Activated CD8-positive, alpha-beta memory T cell treated with anti-CD3 and anti-CD28 coated beads for 48 hours (primary cell): ENCODE measurements at places on chromosomes 2 and 18.

DNA sequence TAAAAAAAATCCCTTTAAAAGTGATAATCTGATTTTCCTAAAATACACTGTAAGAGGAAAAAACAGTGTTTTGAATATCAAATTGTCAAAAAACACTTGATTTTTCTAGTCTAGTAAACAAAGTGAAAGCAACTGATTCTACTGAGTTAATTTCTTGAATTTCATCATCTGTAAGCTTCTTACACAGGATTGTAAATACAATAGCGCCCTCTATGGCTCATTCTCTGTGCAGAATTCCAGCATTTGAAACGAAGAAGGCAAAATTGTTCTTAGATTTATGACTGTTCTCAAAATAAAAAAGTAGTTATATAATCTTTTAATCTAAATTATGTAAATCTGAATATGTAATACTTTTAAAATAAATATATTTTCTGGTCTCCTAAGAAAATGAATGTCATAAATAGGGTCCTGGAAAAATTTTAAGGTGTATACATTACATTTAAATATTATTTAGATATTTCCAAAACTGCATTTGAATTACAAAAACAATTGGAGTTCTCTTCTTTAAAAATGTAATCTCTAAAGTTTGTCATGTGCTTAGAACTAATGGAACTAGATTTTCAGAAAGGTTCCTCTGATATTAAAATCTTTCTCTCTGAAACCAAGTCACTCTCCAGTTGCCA, 176.9 kb upstream of the MC4R start:
- DNase-seq: no peak

- no peak for DNase-seq
Measured at GRCh38 chr2:171688129-171688465, 828 bp downstream of the DYNC1I2 start.

- no peak for DNase-seq
Measured at GRCh38 chr2:71668326-71669057, 215.1 kb downstream of the DYSF start.

DNA sequence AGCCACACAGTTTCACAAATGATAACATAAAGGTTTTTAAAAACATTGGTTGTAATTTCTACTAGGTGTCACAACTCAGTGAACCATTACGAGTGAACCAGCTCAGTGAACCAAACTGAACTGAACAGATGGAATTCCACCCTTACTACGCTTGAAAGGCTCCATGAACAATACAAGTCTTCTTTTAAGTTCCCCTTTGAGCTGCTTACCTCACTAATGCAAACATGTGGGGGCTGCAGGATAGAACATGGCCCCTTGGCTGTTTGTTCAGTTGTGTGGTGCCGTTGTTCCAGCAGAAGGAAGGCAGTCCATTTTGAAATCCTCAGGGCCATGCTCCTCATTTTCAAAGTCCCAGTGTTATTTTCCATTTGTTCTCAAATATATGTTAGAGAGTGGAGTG, 30.7 kb upstream of the KLHL14 start:
- no peak for DNase-seq

DNA sequence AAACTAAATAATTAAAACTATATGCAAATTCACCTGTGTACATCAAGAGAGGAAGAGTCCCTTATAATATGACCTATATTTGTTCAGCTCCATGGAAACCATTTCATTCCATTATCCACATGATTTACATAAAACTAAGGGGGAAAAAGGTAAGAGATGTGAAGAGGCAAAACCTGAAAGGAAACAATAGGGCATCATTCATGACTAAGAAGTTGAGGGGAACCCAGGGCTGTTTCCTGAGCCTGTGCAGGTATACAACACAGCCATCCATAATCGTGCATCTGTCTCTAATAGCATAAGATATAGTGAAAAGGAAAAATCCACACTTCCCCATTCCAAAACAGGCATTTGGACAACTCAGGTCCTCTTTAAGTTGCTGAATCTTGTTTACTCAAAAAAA, 151.3 kb downstream of the NR4A2 start:
- DNase-seq: no peak

DNA sequence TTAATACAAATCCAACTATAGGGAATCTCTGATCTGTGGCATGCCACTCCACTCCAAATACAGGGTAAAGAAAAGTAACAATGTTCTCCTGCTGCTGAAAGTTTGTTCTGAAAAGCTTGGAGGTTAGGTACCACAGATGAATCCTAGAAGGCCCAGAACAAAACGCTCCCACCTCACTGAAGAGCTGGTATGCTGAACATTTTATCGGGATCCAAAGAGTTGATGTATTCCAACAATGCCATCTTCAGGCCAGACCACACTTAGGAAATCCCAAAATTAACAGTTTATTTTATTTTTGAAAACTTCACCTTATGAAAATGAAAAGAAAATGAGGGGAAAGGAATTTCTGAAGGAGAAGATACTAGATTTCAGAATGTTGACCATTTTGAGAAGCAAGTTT, 145.1 kb upstream of the CDH19 start:
- no peak for DNase-seq

GRCh38 chr2:203750346-203751068, 44.1 kb downstream of the CD28 start:
- no peak for DNase-seq

- no peak for DNase-seq
Measured at GRCh38 chr2:11856095-11856494, 109.7 kb downstream of the LPIN1 start.

- DNase-seq: no peak
Measured at GRCh38 chr2:174914853-174915760, 90.1 kb downstream of the CHN1 start.

GRCh38 chr2:195638750-195639149, 18.3 kb upstream of the SLC39A10 start:
- no peak for DNase-seq

DNA sequence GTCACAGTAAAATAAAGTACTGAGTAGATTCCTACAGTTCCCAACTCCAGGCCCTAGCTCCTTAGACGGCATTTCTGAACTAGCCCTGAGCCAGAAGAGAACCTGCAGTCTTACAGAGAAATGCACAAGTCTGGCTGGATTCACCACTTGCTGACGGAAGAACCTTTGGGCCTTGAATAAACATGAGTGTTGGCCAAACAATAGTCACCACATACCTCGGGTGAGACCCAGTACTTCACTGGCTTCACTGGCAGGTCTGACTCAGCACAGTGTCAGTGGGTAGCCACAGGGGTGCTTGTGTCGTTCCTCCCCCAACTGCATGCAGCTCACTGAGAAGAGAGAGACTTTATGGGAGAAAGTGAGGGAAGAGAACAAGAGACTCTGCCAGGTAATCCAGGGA, 88.9 kb downstream of the TMEM185B start:
- no peak for DNase-seq

DNA sequence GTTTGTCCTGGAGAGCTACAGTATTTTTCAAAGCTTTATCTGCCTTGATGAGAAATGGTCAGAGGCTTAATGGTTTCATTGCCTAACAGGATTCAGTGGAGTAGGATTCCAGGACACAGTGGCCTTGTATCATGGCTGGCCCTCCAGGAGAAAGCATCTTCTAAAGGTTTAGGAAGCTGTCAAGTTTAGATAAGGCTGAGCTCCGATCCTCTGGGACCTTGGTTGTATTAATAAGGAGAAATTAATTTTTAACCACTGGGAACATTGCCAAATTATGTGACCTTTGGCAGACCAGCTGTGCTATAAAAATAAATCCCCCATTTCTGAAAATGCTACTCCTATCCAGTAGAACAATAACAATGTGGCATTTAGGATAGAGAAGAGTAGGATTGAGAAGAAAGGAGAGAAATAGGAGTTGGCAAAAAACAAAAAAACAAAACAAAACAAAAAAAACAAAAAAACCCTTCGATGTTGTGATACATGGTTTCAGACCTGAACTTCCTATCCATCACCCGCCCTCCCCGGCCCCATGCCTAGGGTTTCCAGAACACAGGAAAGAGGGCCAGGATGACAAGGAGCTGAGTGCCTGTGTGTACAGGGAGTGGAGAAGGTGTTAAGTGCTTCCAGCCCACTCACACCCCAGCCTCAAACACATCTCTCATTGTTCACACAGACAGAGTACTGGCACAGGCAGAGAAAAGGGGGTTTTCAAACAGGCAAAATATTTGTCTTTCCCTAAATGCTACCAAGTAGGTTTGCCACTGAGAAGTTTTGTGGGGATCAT, 6.3 kb downstream of the NRP2 start:
- DNase-seq: no peak

DNA sequence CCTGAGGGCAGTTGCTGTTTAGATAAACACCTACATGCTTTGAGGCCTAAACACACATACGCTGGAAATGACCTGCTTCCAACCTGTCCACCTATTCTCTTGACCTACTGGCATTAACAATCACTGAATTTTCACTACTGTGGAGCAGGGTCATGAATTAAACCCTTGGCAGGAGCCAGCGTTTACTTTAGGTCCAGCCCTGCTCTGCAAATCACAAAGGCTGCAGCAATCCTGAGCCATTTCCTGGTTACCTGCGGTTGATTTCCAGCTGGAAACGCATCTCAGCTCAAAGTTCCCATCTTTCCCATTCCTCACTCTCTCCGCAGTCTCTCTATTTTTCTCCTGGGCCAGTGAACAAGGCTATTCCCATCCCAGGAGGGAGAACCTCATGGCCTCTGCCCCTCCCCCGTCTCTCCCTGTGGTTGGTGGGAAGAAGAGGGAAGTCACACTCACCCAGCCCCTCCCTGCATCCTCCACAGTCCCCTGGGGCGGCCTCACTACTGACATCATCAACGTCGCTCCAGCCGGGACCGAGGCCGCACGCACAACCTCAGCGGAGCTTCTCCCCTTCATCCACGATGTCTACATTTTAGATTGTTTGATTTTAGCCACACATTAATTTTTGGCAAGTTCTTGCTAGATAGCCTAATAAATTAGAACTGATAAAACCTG, 84.5 kb upstream of the SNTG2 start:
- DNase-seq: no peak

GRCh38 chr2:156006721-156007618, 325.6 kb downstream of the NR4A2 start:
- DNase-seq: no peak

- no peak for DNase-seq
Measured at GRCh38 chr2:52775674-52776073, 991.9 kb upstream of the CHAC2 start.

- no peak for DNase-seq
Measured at GRCh38 chr2:47598476-47598875, 184.5 kb upstream of the MSH6 start.

DNA sequence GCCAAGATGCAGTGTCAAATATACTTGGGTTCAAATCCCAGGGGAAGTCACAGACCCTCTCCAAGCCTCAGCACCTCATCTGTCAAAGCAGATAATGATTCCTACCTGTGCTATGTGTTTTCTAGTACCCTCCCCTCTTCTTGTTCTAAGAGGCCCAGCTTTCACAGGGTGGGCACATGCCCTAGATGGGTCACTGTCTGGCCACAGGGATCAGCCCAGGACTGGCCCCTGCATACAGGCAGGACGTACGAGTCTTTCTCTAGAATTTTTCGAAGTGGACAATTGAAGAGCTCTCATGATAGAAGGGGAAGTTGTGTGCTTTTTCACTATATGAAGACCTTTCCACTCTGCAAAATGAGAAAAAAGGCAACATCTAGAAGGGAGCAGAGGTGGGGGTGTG, 22.2 kb downstream of the ARL4C start:
- no peak for DNase-seq

DNA sequence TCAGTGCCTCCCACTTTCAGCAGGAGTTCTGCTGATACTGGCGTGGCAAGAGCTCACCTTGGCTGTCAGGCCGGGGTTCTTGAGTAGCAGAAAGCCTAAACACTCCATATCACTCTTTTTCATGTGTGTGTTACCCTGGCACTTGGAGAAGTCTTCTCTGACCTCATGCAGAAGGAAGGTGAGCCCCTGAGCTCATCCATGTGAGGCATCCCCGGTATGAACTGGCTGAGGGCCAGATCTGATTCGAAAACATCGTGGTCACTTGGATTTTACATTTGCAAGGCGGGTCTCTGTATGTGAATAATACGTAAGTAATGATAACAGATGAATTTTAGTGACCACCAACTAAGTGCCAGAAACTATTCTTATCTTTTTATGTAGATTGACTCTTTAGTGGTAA, 93.6 kb downstream of the RAPGEF4 start:
- DNase-seq: no peak

- DNase-seq: no peak
Measured at GRCh38 chr2:36819095-36819711, 122.7 kb downstream of the VIT start.

DNA sequence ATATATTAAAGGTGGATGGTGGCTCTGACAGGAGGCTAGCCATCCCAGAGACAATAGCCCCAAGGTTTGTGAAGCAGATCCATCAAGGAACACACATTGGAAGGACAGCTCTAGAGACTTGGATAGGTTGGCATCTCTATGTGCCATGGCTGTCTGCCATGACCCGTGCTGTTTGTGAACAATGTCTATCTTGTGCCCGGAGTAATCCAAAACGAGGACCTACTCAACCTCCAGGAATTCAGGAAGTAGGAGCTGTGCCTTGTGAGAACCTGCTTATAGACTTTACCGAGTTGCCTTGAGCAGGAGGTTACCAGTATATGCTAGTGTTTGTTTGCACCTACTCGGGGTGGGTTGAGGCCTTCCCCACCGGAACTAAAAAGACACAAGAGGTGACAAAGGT, 43.1 kb upstream of the SELENOI start:
- no peak for DNase-seq

DNA sequence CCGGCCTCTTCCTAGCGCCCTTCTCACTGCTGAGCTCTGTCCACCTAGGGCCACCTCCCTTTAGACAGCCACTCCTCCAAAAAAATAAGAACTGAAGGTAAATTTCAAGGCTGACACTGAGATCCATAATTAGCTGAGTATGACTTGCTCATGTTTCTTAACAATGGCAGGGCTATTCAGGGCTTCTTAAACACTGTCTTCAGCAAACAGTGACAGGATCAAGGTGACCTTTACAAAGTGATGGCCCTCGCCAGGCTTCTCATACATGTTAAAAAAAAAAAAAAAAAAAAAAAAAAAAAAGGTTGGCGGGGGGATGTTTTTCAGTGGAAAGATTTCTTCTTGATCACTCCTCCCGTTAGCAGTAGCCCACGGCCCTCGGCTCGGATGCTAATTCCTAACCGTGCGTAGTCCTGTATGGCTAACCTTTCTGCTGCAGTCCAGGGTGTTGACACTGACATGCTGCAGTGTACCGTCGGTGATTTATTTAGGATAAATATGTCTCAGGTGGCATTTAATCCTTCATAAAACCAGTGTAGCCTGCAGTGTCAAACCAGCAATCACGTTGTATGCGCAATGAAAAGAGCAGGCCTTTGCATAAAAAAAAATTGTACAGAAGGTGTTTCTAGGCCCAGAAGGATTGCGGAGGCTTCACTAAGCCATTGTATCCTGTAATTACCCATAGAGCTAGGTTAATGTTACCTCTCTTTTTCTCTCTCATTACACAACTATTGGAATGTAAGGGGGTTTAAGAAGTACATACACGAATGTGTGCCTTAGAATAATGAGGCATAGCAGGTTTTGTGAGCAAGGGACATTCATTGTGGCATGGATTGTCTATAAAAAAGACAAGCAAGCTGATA, 142.7 kb downstream of the PTGR3 start:
- DNase-seq: no peak

- no peak for DNase-seq
Measured at GRCh38 chr2:222878877-222879603, 18.2 kb downstream of the ACSL3 start.

GRCh38 chr18:61337527-61337926, 4.3 kb downstream of the CDH20 start:
- no peak for DNase-seq
